ENCODE measurements at places on chromosomes 12 and 14.

- no peak for DNase-seq
These were observed 1015.8 kb upstream of the SEL1L start for GRCh38 chr14:82549306-82549990.

DNA sequence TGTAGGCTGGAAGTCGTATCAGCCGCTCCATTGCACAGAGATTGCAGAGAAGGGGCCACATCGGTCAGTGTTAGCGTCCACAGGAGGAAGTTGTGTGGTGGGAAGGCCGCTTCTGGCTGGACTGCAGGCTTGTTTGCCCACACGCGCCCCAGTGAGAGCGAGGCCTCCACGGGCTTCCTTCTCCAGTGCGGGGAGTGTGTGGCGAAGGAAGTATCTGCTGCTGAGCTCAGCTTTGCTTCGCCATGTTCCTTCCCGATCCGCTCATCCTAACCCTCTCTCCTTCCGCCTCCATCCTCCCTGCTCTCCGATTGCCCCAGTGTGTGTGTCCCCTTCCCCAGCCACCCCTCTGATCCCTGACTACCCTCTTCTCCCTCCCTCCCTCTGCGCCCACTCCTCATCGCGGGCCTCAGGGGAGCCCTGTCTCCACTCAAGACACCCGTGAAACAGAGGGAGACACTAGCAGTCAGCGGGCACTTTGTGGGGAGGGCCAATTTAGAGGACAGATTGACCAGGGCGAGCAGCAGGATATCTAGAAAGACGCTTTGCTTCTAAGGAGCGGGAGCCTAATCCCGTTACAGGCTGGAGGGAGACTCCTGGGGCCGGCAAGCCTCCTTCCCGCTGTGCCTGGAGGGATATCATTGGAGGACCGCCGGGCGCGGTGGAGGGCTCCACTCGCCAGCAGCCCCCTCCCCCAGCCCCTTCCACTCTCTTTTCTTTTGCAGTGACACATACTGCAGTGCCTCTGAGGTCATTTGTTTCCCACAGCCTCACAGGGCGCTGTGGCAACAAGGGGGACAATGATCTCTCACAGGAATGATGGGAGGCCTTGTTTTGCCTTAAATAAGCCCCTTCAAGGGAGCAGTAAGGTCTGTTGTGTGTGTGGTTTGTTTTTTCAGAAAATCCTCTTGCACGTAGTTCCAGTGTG lies 428.8 kb downstream of the ZFP36L1 start:
- no peak for DNase-seq

DNA sequence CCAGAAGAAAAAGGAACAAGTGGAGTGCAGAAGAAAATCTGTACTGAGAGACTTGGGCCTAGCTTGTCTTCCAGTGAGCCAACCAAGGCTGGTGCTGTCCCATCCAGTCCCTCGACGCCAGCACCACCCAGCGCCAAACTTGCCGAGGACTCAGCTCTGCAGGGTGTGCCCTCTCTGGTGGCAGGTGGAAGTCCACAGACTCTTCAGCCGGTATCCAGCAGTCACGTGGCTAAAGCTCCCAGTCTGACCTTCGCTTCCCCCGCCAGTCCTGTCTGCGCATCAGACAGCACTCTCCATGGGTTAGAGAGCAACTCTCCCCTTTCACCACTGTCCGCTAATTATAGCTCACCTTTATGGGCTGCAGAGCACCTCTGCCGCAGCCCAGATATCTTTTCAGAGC lies 15.6 kb downstream of the CIPC start:
- DNase-seq, result no peak

DNA sequence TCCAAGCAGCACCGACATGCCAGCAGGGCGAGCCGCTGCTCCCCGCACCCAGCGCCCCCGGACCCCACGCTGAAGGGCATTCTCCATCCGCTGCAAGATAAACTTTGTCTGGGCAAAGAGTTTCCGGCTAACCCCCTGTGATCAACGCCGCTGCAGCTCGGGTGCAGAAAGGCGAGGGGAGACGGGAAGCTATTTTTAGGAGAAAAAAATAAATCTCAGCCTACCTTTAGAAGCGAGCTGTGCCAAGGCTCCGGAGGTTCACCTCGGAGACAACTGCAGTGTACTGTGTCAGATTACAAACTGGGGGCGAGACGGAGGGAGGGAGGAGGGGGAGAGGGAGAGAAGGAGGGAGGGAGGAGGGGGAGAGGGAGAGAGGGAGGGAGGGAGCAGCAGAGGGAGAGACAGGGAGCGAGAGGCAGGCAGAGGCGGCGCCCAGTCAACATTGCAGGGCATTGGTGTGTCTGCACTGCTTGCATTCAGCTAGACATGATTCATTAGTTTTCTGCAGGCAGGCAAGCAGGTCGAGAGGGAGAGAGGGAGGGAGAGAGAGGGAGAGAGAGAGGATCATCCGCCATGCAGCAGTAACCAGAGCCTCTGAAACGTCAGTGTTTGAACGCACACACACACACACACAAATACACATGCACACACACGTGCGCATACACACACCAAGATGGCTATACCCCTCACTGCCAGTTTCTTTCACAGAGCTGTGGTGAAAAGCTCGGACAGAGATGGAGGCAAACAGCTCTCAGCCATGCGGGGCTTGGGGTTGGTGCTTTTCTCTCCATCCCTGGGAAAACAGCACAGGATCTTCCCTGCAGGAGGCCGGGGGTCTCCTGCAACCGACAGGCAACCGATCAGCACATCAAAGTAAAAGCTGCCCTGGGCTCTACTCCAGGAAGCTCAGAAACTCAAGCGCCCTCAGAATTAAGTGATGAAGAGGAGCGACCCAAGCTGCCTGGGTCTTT lies at the start of gene RIMBP2:
Gene RIMBP2, minus strand, starts transcription at position 302 of the 971 bp plus-strand sequence. CDS start 237,286 bp downstream, outside the sequence.
- no peak for DNase-seq

GRCh38 chr12:59007620-59008019 lies 87.3 kb upstream of the LRIG3 start:
- no peak for DNase-seq

DNA sequence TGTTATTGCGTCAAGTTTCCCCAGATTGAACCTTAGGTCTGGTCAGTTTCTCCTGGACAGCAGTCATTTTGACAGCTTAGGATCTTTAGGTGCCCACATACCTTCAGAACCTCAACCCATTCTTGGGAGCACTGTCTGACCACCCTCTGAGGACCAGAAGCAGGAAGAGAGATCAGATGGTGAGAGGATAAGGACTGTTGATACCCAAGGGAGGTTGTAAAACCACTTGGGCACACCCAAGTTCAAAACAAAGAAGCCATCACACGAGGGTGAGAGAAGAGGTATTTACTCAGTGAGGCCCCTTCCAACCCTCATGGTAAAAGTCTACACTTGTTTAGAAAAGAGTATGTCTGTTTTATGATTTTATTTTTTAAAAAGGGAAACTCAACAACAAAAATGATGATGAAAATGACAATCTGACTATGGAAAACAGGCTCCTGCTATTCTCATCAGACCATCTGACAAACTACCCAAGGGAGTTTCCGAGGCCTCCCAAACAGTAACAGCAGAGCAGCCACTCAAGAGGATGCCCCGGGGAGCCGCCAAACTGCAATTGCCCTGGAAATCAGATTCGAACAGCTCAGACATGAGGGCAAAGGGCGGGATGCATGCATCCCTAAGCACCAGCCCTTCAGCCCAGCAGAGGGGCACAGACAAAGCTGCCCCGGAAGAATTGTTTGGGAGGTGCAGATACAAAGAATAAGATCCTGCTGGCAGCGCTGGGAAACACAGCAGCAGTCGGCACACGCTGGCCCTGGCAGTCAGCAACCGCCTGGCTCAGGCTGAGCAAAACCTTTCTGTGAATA lies 162.6 kb upstream of the PLEKHG7 start:
- no peak for DNase-seq

DNA sequence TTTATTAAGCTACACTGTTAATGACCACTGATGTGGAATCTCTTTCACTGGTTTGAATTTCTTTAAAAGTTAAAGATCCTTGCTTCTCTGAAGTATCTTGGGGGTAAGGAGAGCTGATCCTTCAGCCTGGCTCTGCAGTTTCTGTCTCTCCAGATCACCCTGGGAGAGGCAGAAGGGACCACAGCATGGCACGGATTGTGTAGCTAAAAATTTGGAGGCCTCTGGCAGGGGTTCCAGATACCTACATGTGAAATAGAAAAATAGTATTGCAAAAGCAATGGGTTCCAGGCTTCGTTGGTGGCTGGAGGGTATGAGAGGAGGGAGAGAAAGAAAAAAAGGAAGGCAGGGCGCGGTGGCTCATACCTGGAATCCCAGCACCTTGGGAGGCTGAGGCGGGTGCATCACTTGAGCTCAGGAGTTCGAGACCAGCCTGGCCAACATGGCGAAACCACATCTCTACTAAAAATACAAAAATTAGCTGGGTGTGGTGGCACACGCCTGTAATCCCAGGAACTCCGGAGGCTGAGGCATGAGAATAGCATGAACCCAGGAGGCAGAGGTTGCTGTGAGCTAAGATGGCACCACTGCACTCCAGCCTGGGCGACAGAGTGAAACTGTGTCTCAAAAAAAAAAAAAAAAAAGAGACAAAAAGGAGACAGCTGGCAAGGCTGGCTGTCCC lies 3.4 kb downstream of the CHST11 start:
- DNase-seq, result no peak

DNA sequence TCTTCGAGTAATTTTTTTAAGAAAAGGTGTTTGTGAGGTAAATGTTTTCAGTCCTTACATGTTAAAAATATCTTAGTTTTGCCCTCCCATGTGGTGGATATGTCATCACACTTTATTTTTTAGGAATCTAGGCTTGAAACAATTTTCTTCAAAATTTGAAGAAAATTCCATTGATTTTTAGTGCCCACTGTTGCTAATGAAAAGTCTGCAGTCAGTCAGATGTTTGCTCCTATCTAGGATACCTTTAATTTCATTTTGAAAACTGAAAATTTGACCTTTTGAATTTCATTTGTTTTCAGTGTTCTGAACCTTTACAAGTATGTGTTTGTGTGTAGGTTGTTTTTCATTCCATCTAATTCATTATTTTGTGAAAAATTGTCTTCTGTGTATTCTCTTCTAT lies 105.4 kb downstream of the LRRK2 start:
- DNase-seq, result no peak

- DNase-seq, result no peak
These were observed 19.0 kb downstream of the KLRB1 start for GRCh38 chr12:9588749-9589148.

GRCh38 chr14:75519826-75520728 lies 2.2 kb upstream of the BATF start:
- DNase-seq, result no peak

GRCh38 chr14:57987051-57987450 lies 121.2 kb upstream of the SLC35F4 start:
- DNase-seq, result no peak

GRCh38 chr14:73884438-73885190 lies 2.0 kb upstream of the ZNF410 start:
- no peak for DNase-seq

DNA sequence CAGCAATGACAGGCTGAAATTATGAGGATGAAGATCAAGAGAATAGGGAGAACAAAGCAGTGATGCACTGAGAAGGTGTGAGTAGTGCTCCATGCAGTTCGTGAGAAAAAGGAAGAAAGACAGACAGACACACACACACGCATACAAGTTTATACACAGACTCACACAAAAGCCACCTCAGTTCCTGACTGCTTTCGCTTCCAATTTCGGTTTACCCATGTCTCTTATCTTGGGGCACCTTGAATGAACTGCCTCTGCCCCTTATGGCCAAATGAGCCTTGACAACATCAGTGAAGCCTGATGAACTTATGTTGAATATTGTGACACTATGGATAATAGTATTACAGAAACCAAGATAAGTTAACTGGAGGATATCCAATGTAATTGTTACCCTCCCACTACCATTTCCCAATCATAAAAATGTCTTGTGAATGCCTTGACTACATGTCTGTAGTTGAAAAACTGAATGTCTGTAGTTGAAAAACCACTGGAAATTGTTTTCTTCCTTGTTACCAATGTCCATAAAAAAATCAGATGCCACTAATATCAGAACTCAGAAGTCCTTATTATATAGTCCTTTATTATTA lies 380.4 kb upstream of the DDHD1 start:
- DNase-seq, result no peak

GRCh38 chr14:80425686-80426085 lies 214.4 kb upstream of the DIO2 start:
- no peak for DNase-seq

DNA sequence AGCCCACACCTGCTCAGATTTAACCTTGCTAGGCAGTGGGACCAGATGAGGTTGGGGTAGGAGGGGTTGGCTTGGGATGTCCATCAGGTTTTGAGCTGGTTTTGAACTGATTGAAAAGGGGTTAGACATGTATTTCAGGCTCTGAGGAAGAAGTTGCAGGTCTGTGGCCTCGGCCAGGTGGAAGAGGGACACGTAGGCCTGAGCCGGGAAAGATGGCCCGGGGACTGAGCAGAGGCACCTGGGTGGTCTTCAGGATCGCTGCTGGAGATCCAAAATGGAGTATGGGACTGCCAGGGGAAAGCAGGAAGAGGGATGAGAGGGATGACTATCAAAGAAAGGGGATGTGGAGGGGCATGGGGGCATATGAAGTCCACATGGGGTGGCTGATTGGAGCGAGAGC lies 7.6 kb downstream of the NYNRIN start:
- DNase-seq, result no peak

DNA sequence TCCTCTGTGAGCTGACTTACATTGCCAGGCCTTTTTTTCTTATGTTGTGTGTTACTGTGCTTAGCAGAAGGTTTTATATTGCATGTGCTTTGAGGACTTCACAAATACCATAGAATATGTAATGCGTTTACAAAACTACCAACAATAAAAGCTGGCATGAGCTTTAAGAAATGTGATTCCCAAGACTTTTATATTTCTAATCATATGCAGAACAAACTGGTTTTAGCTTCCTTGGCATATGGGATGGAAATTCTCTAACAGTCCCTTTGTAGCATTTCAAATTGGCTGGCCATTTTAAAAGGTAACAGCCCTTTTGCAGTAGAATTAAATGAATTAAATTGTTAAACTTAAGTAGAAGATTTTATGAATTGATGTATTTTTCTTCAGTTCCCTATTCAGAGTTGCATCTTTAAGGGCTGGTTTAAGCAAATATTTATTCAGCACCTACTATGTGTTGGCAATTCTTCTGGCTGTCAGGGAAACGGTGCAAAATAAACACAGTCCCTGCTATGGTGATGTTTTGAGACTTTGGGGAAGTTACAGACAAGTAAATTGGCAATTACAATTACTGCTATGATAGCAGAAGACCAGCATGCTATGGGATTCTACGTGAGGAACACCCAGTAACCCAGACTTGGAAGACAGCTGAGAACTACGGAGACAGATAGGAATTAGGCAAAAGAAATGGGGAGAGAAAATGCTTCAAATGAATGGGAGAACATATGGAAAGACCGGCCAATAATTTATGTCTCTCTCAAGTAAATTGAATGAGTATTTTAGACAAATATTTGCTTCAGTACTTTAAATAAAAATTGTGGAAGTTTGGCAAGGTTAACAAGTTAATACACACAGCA lies 446.4 kb downstream of the EGLN3 start:
- no peak for DNase-seq
